ENCODE measurements at places on chromosomes 11 and 22.

DNA sequence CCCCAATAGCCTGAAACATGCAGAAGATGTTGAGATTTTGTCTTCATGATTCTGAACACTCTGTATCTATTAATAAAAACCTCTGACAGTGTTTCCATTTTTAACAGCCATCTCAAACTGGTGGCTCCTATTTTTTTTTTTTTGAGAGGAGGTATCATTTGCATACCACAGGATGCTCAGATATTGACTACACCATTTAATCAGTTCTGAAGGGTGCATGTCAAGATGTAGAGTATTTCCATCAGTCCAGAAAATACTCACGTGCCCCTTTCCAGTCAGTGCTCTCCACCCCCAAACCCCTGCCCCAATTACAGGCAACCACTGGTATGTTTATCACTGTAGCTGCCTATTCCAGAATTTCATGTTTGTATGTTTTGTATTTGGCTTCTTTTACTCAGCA lies 85.3 kb upstream of the SORL1-AS1 start:
- no peak for DNase-seq

- no peak for DNase-seq
Measured at GRCh38 chr22:23220485-23221350, 40.4 kb downstream of the BCR start.

DNA sequence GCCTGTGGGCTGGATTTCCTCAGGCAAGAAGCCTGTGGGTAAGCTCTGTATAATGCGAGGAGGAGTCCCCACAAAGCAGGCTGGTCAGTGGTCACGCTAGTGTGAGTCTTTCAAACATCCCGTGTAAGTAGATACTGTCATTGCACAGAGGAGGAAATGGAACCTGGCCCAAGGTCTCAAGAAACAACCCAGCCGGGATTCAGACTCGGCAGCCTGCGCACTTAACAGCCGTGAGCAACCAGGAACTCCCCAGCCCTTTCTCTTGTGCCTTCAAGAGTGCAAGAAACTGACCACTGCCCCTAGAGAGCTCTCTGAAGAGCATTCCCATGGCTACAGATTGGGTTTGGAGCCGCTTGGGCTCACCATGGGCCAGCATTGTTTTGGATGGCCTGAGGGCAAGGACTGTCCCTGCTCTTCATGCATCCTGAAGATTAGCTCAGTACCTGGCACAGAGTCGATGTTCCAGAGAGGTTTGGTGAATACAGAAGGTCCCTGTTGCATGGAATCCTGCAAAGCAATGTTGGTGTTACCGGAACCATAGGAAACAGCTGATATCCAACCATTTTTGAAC lies 6.0 kb downstream of the MPST start:
- no peak for DNase-seq

GRCh38 chr11:77661670-77662069 lies 24.1 kb upstream of the CLNS1A start:
- DNase-seq, result no peak

Measured in T-helper 9 cell (primary cell).